ENCODE measurements at places on chromosomes 6 and 20.

- no peak for ATAC-seq
These were observed 4.4 kb upstream of the PTPRT start for GRCh38 chr20:43194137-43194536.

DNA sequence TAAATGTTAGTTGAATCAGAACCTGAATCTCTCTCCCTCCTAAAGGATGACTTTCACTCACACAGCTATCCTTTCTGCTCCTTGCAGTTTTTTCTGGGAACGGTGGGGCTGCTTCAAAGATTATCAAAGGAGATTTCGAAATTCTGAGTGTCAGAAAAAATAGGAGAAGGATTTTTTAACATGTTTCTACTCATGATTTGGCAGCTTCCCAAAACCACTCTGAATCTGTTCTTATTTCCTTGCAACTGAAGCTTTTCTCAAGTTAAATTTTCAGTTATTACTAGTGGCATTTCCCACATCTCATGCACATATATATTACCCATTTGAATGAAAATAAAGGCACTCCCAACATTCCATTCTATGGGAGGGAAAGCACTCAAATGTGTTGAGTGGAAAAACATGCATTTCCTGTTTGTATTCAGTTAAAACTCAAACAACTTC is 123.6 kb downstream of the LCA5 start:
- ATAC-seq: peak; percentile 55

DNA sequence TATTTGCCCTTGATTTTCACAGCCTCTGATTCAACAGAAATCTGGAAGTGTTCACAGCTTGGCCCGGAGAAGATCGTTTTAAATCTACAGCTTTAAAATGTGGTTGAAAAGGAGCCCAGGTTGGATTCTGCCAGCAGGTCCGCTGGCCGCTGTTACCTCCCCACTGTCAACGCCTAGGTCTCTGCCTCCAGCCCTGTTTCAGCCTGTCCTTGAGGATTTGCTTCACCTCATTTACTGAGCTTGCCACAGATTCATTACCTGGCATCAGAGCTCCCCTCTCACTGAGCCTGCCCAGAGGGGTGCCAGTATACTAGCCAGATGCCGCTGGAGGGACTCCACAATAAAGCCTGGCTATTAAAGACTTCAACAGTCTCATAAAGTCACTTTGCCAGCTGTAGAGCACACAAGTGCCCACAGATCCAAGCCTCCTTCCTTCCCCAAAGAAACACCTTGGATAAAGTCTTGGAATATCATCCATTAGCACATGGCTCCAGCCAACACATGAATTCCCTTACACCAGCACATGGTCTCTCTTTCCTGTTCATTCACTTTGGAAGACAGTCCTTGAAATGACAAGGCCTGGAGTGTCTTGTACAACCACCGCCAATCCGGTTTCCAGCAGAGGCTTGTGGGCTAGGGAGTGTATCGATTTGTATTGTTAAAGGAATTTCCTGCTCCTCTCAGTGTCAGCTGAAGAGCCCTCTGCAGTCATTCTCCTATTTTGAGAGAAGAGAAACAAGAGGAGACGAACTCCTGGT is 9.5 kb upstream of the NR2E1 start:
- peak; percentile 49 for ATAC-seq

- no peak for ATAC-seq
These were observed 209.9 kb downstream of the ANKRD60 start for GRCh38 chr20:58018590-58018989.

DNA sequence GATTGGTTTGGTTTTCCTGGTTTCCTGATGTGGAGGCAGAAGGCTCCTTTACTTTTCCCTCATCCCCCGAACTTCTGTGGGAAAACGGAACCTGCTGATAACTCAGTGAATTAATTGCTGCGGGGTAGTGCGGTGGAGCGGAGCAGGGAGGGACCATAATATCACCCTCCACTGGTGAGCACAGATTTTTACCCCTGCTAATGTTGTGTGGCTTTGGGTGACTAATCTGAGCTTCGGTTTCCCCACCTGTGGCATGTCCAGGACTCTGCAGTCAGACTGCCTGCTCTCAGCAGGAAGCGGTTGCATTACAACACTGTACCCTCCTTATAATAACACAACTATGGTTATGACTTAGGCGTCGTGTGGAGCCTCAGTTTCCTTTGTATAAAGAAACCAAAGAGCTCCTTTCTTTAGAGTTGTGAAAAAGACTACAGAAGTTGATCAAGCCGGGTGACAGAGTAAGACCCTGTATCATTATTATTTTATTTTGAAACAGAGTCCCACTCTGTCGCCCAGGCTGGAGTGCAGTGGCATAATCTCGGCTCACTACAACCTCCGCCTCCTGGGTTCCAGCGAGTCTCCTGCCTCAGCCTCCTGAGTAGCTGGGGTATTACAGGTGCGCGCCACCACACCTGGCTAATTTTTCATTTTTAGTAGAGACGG is 2.2 kb upstream of the ID1 start:
- peak; percentile 14 for ATAC-seq

- no peak for ATAC-seq
These were observed 266.3 kb downstream of the PTPRT start for GRCh38 chr20:42923348-42923918.

DNA sequence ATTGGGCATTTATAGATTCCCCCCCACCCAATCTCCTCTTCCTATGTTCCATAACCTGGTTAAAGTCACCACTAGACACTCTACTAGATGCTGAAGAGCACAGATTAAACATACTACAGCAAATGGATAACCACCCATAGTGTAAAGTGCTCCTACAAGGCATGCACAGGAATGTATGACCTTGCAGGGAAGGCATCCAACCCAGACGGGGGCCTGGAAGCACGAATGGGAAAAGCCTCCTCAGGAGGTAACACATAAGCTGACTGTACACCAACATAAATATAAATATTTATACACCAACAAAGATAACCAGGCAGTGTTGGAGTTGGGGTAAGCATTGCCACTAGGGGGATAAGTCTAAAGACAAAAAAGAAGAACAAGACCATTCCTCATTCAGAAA is 691.7 kb downstream of the GRIK2 start:
- no peak for ATAC-seq

DNA sequence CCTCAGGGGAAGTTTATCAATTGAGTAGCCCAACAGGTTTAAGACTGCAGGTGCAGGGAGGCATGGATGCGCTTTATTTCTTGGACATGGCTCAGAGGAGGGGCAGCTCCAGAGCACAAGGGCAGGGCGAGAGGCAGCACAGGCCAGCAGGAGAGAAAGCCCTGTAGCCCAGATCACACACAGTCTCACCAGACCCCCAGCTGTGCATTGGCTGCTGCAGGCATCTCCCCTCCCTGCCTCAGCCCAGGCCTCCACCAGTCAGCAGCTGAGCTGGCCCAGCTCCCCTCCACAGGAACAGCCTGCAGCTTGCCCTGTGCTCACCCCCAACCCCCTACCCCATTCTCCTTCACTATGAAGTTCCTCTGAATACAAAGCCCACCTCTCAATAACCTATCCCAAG is 24.7 kb downstream of the MRPL14 start:
- no peak for ATAC-seq

- peak; percentile 52 for ATAC-seq
These were observed at the start of gene RIPPLY2 for GRCh38 chr6:83853178-83854000. Gene RIPPLY2 (plus strand): TSS chr6:83853360. CDS start chr6:83853417, 57 bp downstream.

GRCh38 chr6:157645201-157645795 is 177.7 kb upstream of the SNX9 start:
- ATAC-seq: no peak

GRCh38 chr6:24356310-24356973 is 1.4 kb downstream of the DCDC2 start:
- ATAC-seq: no peak

GRCh38 chr20:32009564-32009963 is 674 bp upstream of the CCM2L start:
- ATAC-seq: no peak

DNA sequence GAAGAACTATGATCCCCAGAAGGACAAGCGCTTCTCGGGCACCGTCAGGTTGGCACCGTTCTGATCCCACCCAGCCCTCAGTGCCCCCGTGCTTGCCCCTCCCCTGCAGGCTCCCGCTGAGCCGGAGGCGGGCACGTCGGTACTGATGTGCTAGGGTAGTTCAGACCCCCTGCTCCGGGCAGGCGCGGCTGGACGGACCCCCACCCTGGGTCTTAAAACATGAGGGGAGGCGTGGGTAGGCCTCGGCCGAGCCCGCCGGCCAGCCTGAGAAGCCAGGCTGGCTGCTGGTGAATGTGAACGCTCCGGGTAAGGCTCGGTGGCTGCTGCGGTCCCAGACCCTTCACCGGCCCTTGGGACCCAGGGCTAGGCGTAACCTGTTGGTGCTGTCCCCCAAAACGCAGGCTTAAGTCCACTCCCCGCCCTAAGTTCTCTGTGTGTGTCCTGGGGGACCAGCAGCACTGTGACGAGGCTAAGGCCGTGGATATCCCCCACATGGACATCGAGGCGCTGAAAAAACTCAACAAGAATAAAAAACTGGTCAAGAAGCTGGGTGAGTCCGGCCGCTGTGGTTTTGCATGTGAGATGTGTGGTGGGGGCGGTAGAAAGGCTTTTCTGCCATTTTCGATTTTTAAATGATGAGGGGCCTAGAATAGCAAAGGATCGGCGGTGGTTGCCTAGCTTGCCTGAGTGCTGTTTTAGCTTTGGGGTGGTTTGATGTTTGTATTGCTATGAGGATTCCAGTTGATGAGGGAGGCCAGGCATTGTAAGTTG is 964 bp downstream of the RPL10A start:
- ATAC-seq: peak; percentile 6

DNA sequence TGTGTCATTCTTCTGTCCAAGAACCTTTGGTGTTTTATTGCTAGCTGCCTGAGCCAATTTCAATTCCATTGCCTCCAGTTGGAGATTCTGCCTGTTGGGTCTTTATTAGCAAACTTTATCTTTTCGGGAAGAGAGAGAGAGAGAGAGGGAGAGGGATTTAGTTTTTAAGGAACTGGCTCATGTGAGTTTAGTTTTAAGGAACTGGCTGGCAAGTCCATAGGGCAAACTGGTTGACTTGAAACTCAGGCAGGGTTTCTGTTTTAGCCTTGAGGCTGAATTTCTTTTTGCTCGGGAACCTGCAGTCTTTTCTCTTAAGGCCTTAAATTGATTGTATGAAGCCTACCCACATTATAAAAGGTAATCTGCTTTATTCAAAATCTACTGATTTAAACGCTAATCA is 23.0 kb downstream of the BCKDHB start:
- no peak for ATAC-seq

GRCh38 chr20:41247523-41248367 is 69.8 kb downstream of the ZHX3 start:
- ATAC-seq: no peak

DNA sequence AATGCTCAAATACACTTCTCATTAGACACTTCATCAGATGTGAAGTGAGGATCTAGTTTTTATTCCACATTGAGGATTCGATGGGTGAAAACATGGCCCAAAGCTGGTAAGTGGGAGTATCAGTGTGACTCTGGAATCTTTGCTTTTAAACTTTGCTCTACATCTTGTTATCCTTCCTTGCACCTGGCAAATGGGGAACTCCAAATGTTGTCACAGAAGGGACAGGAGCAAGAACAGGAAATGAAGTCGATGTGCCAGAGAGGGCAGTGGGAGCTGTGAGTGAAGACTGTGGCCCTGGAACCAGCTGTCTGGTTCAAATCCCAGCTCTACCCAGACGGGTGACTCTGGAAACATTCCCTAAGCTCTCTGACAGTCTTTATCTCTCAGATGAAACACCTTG is 86.7 kb upstream of the AGPAT4 start:
- ATAC-seq: no peak

DNA sequence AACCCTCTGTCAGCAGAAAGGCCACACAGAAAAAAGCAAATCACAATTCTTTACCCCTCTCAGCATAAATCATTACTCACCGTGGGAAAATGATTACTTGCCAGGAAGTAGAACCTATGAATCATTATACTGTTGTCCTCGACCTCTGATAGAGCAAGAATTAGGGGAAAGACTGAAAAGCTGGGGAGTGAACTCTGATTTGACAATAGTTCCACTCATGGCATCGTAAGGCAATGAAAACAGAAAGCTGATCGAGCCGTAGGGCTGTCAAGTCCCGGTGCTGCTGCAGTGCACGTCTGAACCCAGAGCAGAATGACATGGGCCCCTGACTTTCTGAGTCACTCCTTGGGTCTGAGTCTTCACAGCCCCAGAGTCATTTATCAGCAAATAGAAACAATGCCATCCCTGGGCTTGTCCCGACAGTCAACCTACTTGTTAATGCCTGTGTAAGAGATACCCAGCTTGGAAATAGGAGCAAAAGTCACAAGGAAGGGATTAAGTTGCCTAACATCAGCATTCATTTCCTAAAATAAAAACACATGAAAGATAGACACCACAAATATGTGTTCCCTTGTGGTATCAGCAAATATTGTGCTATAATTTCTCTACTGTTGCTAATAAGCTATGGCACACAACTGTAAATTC is 224.8 kb upstream of the MARCKS start:
- peak; percentile 96 for ATAC-seq

GRCh38 chr6:29723666-29724588 is 693 bp downstream of the HLA-F start:
- ATAC-seq: peak; percentile 53

DNA sequence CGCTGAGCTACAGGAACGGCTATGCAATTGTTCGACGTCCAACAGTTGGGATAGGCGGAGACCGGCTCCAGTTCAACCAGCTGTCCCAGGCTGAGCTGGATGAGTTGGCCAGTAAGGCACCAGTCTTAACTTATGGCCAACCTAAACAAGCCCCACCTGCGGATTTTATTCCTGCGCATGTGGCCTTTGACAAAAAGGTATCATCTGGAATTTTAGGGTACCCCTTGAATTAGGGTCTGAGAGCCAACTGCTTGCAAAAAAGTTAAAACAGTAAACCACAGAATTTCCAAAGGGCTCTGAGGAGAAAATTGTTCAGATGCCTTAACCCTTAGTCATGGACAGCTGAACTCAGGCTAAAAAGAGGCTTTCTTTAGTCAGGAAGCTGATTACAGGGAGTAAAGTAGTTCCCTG is 3.8 kb downstream of the EFHC1 start:
- no peak for ATAC-seq

DNA sequence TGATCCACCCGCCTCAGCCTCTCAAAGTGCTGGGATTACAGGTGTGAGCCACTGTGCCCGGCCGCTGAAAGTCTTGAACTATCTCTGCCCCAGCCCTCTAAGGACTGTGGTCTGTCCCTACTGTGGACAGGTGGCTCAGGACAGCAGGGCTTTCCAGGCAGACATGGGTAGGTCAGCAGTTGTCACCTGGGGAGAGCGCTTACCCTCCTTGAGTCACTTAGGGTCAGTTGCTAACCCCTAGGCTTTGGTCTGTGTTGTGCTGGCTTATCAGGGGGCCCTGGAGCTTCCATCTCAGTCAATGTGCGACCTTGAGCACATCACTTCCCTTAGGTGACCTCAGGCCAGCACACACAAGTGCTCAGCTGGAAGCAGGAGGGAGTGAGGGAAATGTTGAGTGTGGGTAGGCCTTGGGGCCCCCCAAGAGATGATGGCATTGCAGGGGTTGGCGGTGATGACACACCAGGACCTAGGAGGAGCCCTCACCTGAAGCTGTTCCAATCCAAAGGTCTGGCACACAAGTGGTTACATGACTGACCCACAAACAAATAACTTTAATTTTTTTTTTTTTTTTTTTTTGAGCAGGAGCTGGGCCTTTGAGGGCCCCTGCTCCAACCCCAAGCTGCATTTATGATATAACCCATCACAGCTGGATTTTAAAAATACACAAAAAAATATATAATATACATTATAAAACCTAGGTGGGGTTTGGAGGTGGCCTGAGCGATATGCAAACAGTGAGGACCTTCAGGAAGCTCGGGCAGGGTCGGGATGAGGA is 5.1 kb downstream of the RPL10A start:
- ATAC-seq: no peak

All from esophagus mucosa (tissue), 1 donor.